ENCODE measurements at places on chromosomes 2 and 18. TPM values are rescaled to one million over a fixed set of nuclear protein-coding genes. Genes with fewer than 3 reads are reported as not detected.
A peak's percentile ranks its signal among the peaks of the same experiment; 100 is the strongest.

GRCh38 chr2:187504312-187504921 lies 49.8 kb downstream of the TFPI start:
- DNase-seq: no peak

DNA sequence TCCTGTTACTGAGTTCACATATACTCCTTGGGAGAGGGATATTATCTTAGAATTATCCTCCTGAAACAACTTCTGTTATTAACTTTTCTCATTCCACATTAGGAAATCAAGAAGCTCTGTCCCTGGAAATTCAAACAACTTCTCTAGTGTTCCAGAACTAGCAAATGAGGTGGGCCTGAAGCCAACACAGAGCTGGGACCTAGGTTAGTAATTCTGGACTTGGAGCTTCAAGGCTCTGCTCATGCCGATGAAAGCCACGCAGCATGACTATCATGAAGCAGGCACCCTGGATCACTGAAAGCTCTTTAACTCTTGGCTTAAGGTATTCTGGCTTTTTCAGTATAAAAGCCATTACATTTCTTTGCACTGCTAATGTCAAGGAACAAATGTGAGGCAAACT lies 242.7 kb downstream of the TGIF1 start:
- DNase-seq: peak; percentile 32

DNA sequence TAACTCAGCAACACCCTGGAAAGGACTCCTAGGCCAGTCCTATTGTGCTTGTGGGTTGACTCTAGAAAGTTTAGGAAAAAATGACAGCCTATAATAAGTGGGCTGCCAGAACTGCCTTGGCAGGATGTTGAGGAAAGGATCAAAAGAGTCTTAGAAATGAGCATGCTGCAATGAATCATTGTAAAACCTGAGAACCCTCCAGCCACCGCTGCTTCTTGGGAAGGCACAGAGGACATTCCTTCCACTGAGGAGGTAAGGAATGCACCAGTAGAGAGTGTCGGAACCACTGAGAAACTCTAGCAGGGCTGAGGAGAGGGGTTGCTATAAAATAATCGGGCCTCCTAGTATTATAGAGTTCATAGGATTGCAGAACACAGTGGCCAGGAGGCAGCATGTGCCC lies 146.7 kb upstream of the SMIM21 start:
- no peak for DNase-seq

DNA sequence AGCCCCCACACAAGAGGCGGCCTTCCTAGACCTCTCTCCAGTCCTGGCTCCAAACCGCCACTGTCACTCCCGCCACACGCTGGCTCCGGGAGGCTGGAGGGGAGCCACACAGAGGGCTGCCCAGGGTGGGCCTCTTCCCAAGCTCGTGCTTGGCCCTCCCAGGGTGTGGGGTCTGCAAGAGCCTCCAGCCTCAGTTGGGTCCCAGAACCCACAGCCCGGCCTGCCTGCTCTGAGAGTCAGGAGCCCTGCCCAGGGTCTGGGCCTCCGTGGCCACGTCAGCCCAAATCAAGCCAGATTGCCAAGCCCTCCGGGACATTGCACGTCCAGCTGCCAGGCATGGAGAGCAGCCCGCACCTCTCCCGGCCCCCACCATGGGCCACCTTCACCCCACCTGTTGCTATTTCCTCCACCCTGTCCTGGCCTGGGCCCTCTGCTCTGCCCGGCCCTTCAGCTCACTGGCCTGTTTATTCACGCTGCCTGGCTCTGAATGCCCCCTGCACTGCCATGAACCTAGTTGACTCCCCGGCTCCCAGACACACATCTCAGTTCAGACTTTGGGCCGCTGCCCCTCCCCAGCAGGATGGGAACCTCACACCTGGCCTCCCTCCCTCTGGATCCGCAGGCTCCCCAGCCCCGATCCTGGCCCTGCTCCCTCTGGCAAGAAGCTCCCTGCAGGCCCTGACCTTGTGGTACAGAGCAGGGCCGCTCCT lies 61.0 kb downstream of the BIN1 start:
- peak; percentile 64 for DNase-seq

GRCh38 chr2:54815148-54815539 lies 91.7 kb downstream of the EML6 start:
- no peak for DNase-seq

- no peak for DNase-seq
Observed at GRCh38 chr2:230324503-230324902, 2.5 kb upstream of the SP140L start.

DNA sequence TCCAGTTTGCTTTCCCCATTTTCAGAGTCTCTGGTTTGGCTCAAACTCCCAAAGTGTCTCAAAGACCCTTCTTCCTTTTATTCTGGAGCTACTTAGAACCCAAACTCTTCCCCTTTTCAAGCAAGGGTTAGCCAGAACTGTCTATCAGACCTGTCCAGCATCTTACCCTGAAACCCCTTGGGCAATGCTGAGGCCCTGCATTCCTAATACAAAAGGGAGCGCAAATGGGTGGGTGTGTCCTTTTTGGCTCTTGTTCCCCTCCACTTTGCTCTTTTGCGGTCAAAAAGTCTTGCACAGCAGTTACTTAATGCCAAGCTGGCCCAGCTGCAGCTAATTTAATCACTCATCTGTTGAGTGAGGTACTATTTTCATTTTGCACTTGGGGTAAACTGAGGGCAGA lies 231.2 kb upstream of the FOSL2 start:
- no peak for DNase-seq

- DNase-seq: no peak
Observed at GRCh38 chr2:148876202-148876594, 1.2 kb downstream of the KIF5C start.

DNA sequence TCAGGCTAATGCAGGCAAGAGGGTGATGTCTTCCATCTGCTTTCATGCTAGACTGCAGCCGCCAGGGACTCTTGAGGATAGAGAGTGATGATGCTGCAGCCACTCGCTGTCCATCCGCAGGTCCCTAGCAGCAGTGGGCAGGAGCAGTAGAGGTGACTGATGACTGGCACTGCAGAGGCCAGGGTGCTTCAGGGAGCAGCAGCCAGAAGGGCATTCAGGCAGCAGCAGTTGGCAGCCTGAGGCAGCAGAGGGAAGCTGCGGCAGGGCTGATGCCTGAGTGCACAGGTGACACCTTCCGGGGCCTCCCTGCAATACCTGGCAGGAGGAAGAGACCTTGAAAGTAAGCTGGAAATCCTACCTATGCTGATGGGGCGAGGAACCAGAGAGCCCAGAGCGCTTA lies 214.2 kb downstream of the ICOS start:
- DNase-seq: peak; percentile 32

DNA sequence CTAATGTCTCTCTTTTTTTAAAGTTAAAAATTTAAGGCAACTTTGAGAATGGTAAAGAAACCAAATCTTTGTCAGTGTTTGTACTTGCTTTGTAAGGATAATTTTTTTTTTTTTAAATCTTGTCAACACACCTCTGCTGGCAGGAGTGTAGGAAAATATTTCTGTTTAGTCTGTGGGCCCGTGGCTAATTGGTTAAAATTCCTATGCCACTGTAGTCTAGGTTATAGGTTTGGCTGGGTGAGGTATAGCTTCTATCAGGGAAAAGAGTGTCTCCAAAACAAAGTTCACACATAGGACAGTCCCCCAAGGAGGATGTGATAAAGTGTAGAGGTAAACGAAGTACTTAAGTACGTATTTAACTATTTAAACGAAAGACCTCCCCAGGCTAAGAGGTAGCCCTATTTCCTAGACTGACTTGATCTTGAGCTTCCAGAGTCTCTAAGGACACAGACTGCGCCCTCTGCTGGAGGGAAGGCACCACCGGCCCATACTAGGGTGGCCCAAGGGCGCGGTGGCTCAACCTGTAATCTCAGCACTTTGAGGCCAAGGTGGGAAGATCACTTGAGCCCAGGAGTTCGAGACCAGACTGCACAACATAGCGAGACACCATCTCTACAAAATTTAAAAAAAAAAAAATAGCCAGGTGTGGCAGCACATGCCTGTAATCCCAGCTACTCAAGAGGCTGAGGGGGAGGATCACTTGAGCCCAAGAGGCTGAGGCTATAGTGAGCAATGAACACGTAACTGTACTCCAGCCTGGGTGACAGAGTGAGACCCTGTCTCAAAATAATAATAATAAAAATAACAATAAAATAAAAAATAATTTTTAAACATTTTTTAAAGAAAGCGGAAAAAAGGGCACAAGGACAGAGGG lies 8.9 kb downstream of the TEX44 start:
- peak; percentile 91 for DNase-seq

DNA sequence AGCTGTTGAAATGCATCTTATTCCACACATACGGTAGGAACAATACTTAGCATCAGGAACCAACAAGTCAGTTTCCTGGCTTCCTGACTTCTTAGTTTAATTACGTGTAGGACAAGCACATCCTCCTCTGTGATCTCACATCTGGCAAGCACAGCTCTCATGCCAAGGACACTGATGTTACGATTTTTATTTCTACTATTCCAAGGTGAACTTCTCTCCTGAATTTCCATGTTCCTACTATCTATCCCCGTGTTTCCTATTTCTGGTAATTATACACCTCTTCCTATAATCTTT lies 374.0 kb downstream of the NCKAP5 start:
- no peak for DNase-seq

Gene RGPD5
- total RNA-seq: 21.3 TPM

Gene CRYGD
- total RNA-seq: not detected

Gene CACNB4
- 9.0 TPM for total RNA-seq

Gene PNKD
- 79.3 TPM for total RNA-seq

Gene RSAD2
- 10.7 TPM for total RNA-seq
